ENCODE measurements at places on chromosomes 5 and 9.

DNA sequence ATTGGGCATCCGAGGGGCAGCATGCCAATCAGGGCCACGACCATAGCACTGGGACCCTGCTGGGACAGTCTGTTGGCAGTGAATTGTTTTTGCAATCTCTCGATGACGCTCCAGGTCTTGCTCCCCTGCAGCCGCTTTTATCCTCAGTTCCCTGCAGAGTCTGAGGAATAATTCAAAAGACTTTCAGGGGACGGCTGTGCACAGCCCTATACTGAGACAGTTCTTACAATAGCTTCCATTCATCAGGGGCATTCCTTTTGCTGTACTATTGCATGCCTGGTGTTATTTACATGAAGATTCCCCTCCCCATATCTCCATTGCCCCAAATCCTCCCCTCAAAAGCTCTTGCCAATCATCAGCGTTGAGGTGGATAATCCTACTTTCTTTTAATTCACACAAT, 163.3 kb upstream of the WWC1 start:
- DNase-seq = no peak

GRCh38 chr5:179409806-179410205, 64.5 kb upstream of the ADAMTS2 start:
- no peak for DNase-seq

- no peak for DNase-seq
These were observed 155.9 kb downstream of the MAT2B start for GRCh38 chr5:163661360-163661759.

- DNase-seq = no peak
These were observed 90.9 kb upstream of the COX7C start for GRCh38 chr5:86526811-86527348.

Data from inflammatory macrophage (primary cell).